GM23248 (cell line): ENCODE measurements at places on chromosomes 13 and 19. TPM values are rescaled to one million over a fixed set of nuclear protein-coding genes. Genes with fewer than 3 reads are reported as not detected.

Gene CSNK1A1L
- not detected in 2 replicates for total RNA-seq

Gene ERICH4
- total RNA-seq = not detected in 2 replicates

Gene BLVRB
- total RNA-seq = 50.7 and 71.1 TPM in 2 replicates

Gene SMIM44
- not detected in 2 replicates for total RNA-seq

Gene TRIM28
- 263 and 319 TPM in 2 replicates for total RNA-seq

Gene TNNI3
- not detected in 2 replicates for total RNA-seq

Gene CCL25
- not detected in 2 replicates for total RNA-seq

Gene LGALS14
- total RNA-seq = not detected in 2 replicates

Gene CYP4F8
- not detected in 2 replicates for total RNA-seq

Gene PNMA8B
- 0.25 and 0.65 TPM in 2 replicates for total RNA-seq

Gene GIPC3
- total RNA-seq = 0.13 TPM in 1 of 2 replicates, not detected in the other

Gene KLK4
- not detected in 2 replicates for total RNA-seq

Gene DLL3
- 2.1 TPM in 1 of 2 replicates, not detected in the other for total RNA-seq

Gene CTXN1
- total RNA-seq = 3.5 and 9.0 TPM in 2 replicates

Gene PLVAP
- total RNA-seq = not detected in 2 replicates
